Osteoblast (primary cell): ENCODE measurements at places on chromosomes 4 and X. TPM values are rescaled to one million over a fixed set of nuclear protein-coding genes. Genes with fewer than 3 reads are reported as not detected.
A peak's percentile ranks its signal among the peaks of the same experiment; 100 is the strongest.

The HUWE1 gene
- 108 and 116 TPM in 2 replicates for total RNA-seq

The FGF5 gene
- total RNA-seq, result 7.7 and 10.5 TPM in 2 replicates

The QDPR gene
- total RNA-seq, result 11.9 and 12.7 TPM in 2 replicates

DNA sequence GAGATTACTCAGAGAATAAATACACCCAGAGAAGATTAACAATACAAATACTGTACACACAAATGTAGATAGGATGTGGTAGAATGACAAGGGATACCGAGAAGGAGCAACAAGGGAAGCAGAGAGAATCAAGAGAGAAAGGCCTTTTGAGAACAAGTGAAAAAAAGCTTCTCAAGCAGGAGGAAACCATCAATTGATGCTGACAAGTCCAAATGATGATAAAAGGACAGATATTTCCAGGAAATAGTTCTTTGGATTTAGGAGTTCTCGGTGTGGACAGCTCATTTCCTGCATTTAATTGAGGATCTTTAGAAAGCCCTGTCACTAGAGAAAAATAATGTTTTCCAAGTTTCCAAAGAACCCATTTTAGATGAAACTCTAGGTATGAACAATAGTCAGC, 48.1 kb downstream of the NPY5R start:
- H3K36me3 ChIP-seq, result no peaks in the 10 kb centered on the region
- DNase-seq, result no peak
- H3K4me3 ChIP-seq, result no peak overlapping the region
- H3K27ac ChIP-seq, result no peak overlapping the region
- no peaks in the 10 kb centered on the region for H3K4me1 ChIP-seq

- H3K27ac ChIP-seq, result no peak overlapping the region
- no peaks in the 10 kb centered on the region for H3K36me3 ChIP-seq
- DNase-seq, result no peak
- peaks cover 4% of the 10 kb centered on the region for H3K27me3 ChIP-seq
- no peaks in the 10 kb centered on the region for H3K4me1 ChIP-seq
These were observed 118.7 kb upstream of the AP1S2 start for GRCh38 chrX:15973299-15973698.

- H3K36me3 ChIP-seq, result no peaks in the 10 kb centered on the region
- no peak overlapping the region for H3K27ac ChIP-seq
- no peaks in the 10 kb centered on the region for H3K27me3 ChIP-seq
These were observed 387.4 kb downstream of the SPOCK3 start for GRCh38 chr4:166846939-166847338.

DNA sequence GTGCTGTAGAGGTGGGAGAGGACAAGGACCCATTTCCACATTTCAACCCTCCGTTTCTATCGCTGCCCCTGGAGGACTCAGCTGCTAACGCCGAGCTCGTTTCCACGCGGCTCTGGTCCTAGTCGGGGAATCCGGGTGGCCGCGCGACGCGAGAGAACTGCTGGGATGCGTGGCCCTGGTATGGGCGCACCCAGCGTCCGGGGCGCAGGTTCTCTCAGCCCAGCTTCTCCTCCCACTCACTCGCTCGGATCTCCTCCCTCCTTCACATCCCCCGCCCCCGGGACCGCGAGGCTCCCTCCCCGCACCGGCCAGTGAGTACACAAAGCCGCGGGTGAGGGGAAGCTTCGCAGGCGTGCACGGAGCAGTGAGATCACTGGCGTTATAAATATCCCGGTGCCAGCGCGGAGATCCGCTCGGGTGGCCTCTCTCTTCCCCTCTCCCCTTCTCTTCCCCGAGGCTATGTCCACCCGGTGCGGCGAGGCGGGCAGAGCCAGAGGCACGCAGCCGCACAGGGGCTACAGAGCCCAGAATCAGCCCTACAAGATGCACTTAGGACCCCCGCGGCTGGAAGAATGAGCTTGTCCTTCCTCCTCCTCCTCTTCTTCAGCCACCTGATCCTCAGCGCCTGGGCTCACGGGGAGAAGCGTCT, at the start of gene FGF5:
FGF5 (plus strand) TSS at position 412 of the 649 bp plus-strand sequence; CDS start at position 573, 161 bp downstream.
- DNase-seq, result peak; percentile 97
- peaks cover 30% of the 10 kb centered on the region for H3K36me3 ChIP-seq
- H3K27ac ChIP-seq, result peak within 1 kb of the TSS; percentile 100
- no peaks in the 10 kb centered on the region for H3K27me3 ChIP-seq
- peaks cover 24% of the 10 kb centered on the region for H3K4me1 ChIP-seq
- H3K4me3 ChIP-seq, result peak within 1 kb of the TSS; percentile 92
